Suppressor macrophage treated with lipopolysaccharide for 1 hour (primary cell): ENCODE measurements at places on chromosomes 16 and 17.

GRCh38 chr17:80516171-80516932, 28.3 kb upstream of the RPTOR start:
- DNase-seq, result no peak

DNA sequence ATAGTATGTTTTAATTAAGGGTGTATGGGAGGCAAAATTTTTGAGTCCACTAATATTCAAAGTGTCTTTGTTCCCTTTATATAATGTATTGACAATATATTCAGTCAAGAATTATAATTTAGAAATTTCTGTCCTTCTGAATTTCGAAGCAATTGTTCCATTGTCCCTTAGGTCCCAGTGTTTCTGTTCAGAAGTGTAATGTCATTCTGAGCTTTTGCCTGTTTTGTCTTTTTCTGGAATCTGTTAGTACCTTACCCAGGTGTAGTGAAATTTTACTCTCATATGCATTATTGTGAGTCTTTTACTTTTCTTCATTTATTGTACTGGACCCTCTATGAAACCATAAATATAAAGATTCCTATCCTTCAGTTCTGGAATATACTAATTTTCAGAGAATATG, 505.7 kb upstream of the KIF2B start:
- DNase-seq, result no peak

- no peak for DNase-seq
Measured at GRCh38 chr16:87585442-87586200, 16.7 kb upstream of the JPH3 start.

- DNase-seq, result peak; percentile 27
Measured at GRCh38 chr16:54931120-54932014, 702 bp downstream of the IRX5 start.

- peak; percentile 57 for DNase-seq
Measured at GRCh38 chr17:700504-701094, 14.0 kb downstream of the VPS53 start.

GRCh38 chr16:20049831-20050230, 23.9 kb downstream of the GPR139 start:
- no peak for DNase-seq
